ENCODE measurements at places on chromosomes 11 and 22.

- DNase-seq, result no peak
These were observed 583 bp upstream of the RRAS2 start for GRCh38 chr11:14359501-14360031.

GRCh38 chr11:19814421-19814820, 101.8 kb downstream of the NAV2 start:
- no peak for DNase-seq

DNA sequence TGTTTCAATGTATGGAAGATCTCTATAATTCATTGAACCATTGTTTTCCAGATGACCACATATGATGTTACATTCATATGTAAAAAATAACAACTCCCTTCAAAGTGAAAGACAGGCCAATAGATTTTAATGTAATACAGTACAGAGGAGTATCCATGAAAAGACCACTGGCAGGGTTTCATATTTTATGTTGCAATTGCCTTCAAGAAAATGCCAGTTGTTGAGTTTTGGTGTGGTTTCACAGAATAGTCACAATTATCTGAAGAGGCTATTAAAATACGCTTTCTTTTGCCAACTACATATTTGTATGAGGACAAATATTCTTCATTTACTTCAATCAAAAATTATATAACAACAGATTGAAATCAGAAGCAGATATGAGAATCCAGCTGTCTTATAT, 14.3 kb downstream of the AMOTL1 start:
- no peak for DNase-seq

DNA sequence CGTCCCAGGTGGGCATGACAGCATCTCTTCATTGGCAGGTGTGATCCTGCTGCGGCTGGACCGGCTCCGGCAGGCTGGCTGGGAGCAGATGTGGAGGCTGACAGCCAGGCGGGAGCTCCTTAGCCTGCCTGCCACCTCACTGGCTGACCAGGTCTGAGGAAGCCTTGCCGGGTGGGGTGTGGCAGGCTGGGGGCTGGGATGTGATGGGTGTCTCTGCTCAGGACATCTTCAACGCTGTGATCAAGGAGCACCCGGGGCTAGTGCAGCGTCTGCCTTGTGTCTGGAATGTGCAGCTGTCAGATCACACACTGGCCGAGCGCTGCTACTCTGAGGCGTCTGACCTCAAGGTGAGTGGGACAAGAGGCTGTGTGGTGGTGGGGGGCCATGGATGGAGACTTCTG, 3.5 kb downstream of the LARGE2 start:
- DNase-seq, result no peak

GRCh38 chr22:44426981-44427380, 71.1 kb downstream of the RTL6 start:
- DNase-seq, result no peak

DNA sequence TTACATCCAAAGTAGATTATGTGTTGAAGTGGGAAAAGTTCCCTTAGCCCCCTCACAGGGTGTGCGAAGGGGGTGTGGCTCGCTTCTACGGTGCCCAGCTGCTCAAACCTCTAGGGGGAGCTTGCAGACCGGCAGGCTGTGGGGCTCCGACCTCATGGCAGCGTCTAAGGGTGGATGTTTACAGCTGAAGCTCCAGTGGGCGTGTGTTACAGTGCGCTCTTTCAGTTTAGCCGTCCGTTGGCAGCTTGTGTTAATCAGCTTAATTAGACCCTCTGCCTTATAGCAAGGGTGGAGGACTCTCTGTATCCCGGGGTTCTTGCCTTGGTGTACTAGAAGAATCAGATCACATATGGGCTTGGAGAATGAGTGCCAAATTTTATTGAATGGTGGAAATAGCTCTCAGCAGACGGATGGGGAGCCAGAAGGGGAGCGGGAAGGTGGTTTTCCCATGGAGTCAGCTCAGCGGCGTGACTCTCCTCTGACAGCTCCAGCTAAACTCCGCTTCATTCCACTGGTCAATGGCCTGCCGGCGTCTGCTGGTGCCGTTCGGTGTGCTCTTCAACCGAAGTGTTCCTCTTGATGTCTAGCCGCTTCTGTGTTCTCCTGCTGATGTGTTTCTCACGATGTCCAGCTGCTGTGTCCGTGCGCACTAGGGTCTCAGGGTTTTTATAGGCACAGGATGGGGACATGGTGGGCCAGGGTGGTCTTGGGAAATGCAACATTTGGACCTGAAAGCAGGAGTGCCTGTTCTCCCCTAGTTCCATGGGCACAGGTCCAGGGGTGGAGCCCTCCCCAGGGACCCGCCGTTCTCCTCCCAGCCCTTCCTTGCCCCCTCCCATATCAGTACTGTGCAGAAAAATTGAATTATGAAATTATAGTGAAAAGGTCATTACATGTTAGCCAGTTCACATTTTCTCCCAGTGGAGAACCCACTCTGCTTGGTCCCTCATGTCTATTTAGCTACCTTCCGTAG, 28.6 kb upstream of the OR10G7 start:
- DNase-seq, result peak; percentile 82

GRCh38 chr22:24938741-24939341, 7.7 kb downstream of the LHFPL7 start:
- peak; percentile 34 for DNase-seq

GRCh38 chr11:88164806-88165585, 10.2 kb downstream of the RAB38 start:
- no peak for DNase-seq

- DNase-seq, result no peak
These were observed 22.0 kb upstream of the OR8B8 start for GRCh38 chr11:124467381-124467927.

DNA sequence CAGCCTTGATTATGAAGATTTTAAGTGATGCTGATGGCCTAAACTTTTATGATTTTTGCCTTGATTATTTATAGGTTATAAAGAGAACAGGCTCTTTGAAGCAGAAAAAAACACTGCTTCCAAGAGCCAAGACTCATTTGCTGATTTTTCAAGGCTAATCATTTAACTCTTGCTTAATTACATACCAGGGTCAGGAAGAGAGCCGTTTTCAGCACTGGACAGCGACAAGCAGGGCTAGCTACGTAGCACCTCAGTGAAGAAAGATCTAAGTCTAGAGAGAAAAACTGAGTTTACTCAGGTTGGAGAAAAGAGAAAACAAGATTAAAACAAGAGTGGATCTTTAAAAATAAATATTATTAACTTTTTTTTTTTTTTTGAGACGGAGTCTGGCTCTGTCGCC, 615.4 kb upstream of the B3GAT1 start:
- no peak for DNase-seq

Data from hematopoietic multipotent progenitor cell treated with erythropoietin and hydrocortisone succinate and interleukin-3 and kit ligand, for 15 days (in vitro differentiated cells).